A549 (cell line): ENCODE measurements at places on chromosomes 1 and 21. TPM values are rescaled to one million over a fixed set of nuclear protein-coding genes. Genes with fewer than 3 reads are reported as not detected.

DNA sequence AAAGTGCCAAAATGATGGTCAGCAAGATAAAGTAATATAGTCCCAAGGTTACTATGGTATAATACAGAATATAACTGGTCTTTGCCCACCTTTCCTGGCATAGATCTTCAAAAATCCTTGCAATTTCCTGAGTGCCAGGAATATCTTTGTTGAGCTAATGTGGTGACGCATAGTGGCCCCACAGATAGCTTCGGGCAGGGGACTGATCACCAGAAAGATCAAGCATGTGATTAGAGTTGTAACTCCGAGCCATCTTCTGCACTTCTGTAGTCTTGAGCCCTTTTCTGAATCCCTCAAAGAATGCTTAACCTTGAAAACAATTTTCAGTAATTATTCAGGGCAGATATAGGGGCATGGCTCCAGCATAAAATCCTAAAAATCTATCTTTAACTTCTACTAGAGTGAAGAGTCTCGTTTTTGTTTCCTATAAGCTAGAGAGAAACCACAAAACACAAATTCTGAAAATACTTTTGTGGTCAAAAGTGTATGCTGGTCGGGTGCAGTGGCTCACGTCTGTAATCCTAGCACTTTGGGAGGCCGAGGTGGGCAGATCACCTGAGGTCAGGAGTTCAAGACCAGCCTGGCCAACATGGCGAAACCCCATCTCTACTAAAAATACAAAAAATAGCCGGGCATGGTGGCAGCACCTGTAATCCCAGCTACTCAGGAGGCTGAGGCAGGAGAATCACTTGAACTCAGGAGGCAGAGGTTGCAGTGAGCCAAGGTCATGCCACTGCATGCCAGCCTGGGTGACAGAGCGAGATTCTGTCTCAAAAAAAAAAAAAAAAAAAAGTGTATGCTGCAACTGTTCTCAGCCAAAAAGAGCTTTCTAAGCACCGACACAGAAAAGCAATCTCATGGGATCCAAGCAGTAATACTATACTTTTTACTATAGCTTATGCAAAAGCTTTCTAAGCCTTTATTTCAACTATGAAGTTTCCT lies 62.8 kb downstream of the NVL start:
- DNase-seq, result no peak

GRCh38 chr1:81550753-81551152 lies 250.0 kb upstream of the ADGRL2 start:
- no peak for DNase-seq

DNA sequence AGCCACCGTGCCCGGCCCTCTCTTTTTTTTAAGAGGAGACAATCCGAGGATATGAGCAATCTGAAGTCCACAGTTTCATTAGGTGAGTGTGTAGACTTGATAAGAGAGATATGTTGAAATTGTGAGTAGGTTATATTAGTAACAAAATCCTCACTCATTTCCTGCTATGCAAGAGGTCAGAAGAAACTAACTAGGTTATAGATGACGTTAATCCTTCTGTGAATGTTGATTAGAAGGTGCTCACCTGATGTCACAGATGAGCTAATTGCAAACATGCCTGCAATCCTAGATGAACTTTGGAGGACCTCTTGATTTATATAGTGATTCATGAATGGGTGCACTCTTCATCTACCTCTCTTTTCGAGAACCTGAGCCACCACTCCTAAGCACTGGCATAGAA lies 29.3 kb downstream of the NTMT2 start:
- DNase-seq, result no peak

- DNase-seq, result no peak
These were observed 5.7 kb upstream of the TNFRSF8 start for GRCh38 chr1:12057382-12057781.

The S100A14 gene
- 0.16 to 0.21 TPM (median 0.21 TPM) in 3 replicates for polyA plus RNA-seq

The FMO2 gene
- not detected in 3 replicates for polyA plus RNA-seq
